ENCODE measurements at places on chromosomes 7 and 10.

- H3K36me3 ChIP-seq = peaks cover 9% of the 10 kb centered on the region
- peaks cover 18% of the 10 kb centered on the region for H3K4me1 ChIP-seq
- no peak for DNase-seq
- H3K27me3 ChIP-seq = no peaks in the 10 kb centered on the region
- H3K27ac ChIP-seq = peak overlapping the region; percentile 16
- no peak overlapping the region for H3K4me3 ChIP-seq
Measured at GRCh38 chr7:55966851-55967250, 2.5 kb downstream of the NIPSNAP2 start.

DNA sequence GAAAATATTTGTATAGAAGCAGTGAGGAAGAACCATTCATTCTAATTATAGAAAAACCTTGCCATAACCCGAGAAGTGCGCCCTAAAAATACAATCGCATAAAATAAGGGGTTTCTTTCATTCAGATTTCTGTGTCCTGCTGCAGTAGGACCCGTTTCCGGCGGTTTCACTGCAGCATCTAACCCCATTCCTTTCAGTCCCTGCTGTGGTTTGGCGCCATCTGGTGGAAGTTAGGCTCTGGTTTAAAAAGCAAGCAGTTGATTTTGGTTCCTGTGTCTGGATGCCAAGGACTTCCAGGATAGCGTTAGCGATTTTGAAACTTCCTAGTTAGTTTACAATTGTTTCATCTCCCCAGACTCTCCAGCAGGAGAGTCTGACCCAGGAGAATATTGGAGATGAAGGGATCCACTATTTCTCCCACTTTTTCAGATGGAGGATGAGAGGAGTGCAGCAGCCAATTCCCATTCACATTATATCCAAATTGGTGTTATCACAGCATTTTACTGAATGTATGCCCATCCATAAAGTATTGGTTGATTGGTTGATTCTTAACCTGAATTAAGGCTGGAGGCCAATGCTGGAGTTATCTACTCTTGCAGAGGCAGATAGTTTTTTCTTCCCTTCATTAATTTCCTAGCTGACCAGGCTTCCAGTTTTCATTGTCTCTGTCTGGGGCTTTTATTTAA, 128.8 kb upstream of the CACNA2D1 start:
- peak; percentile 52 for DNase-seq
- H3K36me3 ChIP-seq = no peaks in the 10 kb centered on the region
- no peak overlapping the region for H3K4me3 ChIP-seq
- no peaks in the 10 kb centered on the region for H3K27me3 ChIP-seq
- no peaks in the 10 kb centered on the region for H3K4me1 ChIP-seq
- H3K27ac ChIP-seq = no peak overlapping the region

- H3K27me3 ChIP-seq = no peaks in the 10 kb centered on the region
- no peak overlapping the region for H3K27ac ChIP-seq
- H3K4me1 ChIP-seq = no peaks in the 10 kb centered on the region
- no peaks in the 10 kb centered on the region for H3K36me3 ChIP-seq
Measured at GRCh38 chr10:4527281-4527970, 298.6 kb upstream of the AKR1E2 start.

GRCh38 chr10:93250010-93250409, 176.3 kb downstream of the CYP26A1 start:
- no peak overlapping the region for H3K27ac ChIP-seq
- no peaks in the 10 kb centered on the region for H3K4me1 ChIP-seq
- no peaks in the 10 kb centered on the region for H3K27me3 ChIP-seq
- no peak overlapping the region for H3K4me3 ChIP-seq
- no peaks in the 10 kb centered on the region for H3K36me3 ChIP-seq

DNA sequence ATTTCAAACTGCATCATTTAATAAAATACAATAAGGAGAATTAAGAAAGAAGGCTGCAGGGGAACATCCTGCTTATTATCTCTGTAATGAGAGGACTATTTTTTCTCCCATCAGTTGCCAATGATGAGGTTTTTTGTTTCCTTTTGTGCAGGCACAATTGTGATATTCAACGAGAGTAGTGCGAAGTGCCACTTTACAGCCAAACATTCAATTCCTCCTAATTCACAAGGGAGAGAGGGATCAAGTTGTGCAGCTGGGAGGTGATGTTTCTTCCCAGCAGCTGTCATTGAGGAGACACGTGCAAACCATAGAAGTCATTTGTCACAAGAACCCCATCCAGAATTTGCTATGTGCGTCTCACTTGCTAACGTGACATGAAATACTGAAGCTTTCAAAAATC, 81.6 kb upstream of the ICA1 start:
- no peak for DNase-seq
- H3K4me3 ChIP-seq = no peak overlapping the region
- no peaks in the 10 kb centered on the region for H3K4me1 ChIP-seq
- no peaks in the 10 kb centered on the region for H3K27me3 ChIP-seq
- H3K27ac ChIP-seq = no peak overlapping the region

- no peaks in the 10 kb centered on the region for H3K36me3 ChIP-seq
- peaks cover 20% of the 10 kb centered on the region for H3K4me1 ChIP-seq
- H3K27me3 ChIP-seq = no peaks in the 10 kb centered on the region
- no peak overlapping the region for H3K27ac ChIP-seq
- peak; percentile 11 for DNase-seq
Measured at GRCh38 chr10:78997635-78998618, 70.8 kb upstream of the ZMIZ1 start.

DNA sequence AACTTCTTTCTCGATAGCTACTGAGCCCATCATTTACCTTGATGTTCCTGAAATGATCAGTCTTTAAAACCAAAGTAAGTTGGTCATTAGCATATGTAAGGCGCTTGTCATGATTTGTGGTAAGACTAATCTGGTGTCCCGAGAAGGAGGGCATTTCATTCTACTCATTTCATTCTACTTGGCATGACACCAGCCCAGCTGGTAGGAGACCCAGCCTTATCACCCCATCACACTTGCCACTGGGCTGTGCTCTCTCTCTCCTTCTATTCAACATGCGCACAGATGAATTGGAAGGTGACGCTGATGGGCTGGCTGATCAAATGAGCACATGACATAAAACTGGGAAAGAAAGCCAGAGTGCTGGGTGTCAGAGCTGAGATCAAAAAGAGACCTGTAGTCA, 65.7 kb downstream of the CRTAC1 start:
- H3K27ac ChIP-seq = no peak overlapping the region
- H3K4me1 ChIP-seq = no peaks in the 10 kb centered on the region
- no peaks in the 10 kb centered on the region for H3K36me3 ChIP-seq
- H3K27me3 ChIP-seq = no peaks in the 10 kb centered on the region
- H3K4me3 ChIP-seq = no peak overlapping the region
- DNase-seq = no peak

DNA sequence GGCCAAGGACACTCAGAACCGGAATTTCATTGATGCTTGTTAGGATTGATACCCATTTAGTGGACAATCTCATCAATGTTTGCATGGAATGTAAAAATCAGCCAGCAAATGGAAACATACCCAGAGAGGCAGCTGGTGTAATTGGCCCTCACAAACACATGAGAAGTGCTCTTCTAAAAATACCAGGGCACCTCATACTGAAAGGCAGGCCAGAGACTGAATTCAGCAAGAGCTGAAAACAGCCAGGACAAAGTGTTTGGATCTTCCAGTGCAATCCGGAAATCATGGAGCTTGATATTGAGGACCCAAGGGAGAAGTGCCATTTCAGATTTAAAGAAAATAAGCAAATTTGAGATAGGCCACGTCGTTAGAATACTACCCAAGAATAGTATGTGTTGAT, 498.6 kb downstream of the GALNT17 start:
- H3K27ac ChIP-seq = no peak overlapping the region
- no peak overlapping the region for H3K4me3 ChIP-seq
- DNase-seq = no peak
- no peaks in the 10 kb centered on the region for H3K36me3 ChIP-seq

- H3K27me3 ChIP-seq = no peaks in the 10 kb centered on the region
- no peaks in the 10 kb centered on the region for H3K4me1 ChIP-seq
- no peak overlapping the region for H3K27ac ChIP-seq
- DNase-seq = no peak
Measured at GRCh38 chr10:104021246-104021645, 54.3 kb downstream of the SLK start.

GRCh38 chr10:130885021-130885655, 426.4 kb downstream of the TCERG1L start:
- no peak for DNase-seq
- H3K4me3 ChIP-seq = no peak overlapping the region
- H3K27me3 ChIP-seq = no peaks in the 10 kb centered on the region
- H3K36me3 ChIP-seq = no peaks in the 10 kb centered on the region
- H3K27ac ChIP-seq = no peak overlapping the region

- no peaks in the 10 kb centered on the region for H3K4me1 ChIP-seq
- no peaks in the 10 kb centered on the region for H3K36me3 ChIP-seq
- H3K27ac ChIP-seq = no peak overlapping the region
- DNase-seq = no peak
Measured at GRCh38 chr10:118771976-118772375, 17.2 kb upstream of the CACUL1 start.

- peaks cover 20% of the 10 kb centered on the region for H3K36me3 ChIP-seq
- H3K27me3 ChIP-seq = no peaks in the 10 kb centered on the region
- no peak overlapping the region for H3K27ac ChIP-seq
- peaks cover 17% of the 10 kb centered on the region for H3K4me1 ChIP-seq
Measured at GRCh38 chr7:28169230-28169629, 11.4 kb downstream of the JAZF1 start.

DNA sequence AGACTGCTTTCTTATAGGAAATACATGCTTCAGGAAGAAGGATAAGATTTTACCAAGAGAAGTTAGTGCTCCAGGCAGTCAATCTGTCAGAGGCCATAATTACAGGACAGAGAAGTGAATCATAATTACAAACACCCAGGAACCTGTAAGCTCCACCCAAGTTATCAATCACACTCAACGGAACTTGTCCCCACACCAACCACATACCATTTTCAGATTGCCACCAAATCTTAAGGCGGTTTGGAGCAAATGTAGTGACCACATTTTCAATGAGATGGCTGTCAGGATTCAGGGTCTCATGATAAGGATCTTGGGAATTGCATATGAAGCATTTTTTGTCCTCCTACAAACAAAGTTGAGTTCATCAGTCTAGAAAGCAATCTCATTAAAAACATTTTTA, 4.8 kb downstream of the LAMB1 start:
- H3K36me3 ChIP-seq = no peaks in the 10 kb centered on the region
- H3K27ac ChIP-seq = no peak overlapping the region
- peaks cover 31% of the 10 kb centered on the region for H3K27me3 ChIP-seq
- DNase-seq = no peak
- H3K4me1 ChIP-seq = peaks cover 20% of the 10 kb centered on the region

DNA sequence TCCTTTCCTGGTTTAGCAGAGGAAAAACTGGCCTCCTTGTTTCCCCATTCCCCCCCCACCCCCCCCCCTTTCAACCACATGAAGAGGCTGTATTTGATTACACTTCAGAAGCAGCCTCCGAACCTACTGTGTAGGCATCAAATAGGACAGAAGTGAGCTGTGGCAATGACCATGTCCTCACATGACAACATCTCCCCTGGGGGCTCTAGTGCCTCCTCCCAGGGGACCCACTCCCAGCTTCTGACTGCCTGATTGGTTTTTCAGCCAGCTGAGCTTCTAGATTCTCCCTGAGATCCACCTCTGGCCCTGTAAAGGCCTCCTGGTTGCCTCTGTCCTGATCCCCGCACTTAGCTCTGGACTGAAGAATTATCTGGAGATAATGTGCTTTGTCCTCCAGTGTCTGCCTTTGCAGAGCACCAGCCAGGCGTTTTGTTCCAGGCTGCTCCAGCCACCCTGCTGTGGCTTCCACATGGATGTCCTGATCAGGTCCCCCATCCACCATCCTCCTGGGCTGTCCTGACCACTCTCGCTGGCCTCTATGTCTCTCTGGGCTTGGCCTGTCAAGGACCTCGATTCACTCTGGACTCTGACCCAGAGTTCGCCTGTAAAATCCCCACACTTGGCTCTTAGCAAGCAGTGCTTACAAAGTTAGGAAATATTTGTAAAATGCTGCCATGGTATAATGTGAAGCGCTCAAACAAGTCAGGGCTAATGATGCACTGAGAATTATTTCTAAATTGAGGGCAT, 42.4 kb upstream of the TOMM7 start:
- H3K4me1 ChIP-seq = peaks cover 2% of the 10 kb centered on the region
- no peak for DNase-seq
- no peaks in the 10 kb centered on the region for H3K27me3 ChIP-seq
- H3K36me3 ChIP-seq = no peaks in the 10 kb centered on the region
- no peak overlapping the region for H3K27ac ChIP-seq

DNA sequence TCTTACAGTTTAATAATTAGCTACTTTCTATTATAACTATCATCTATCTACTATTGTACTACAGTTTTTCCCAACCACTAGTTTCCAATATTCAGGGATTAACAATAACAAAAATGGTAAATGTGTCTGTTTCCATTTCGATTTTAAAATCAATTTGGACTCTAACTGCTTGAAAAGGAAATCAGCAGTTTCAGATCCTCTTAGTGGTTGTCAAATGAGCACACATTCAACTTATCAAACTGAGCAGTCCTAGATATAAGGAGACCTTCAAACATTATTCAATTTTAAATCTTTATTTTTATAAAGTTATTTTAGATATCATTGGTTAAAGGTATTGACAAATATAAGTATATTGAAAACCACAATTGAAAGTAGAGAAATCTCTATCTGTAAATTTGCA, 46.8 kb upstream of the CD36 start:
- peak; percentile 16 for DNase-seq
- no peaks in the 10 kb centered on the region for H3K36me3 ChIP-seq
- H3K27ac ChIP-seq = no peak overlapping the region
- no peak overlapping the region for H3K4me3 ChIP-seq
- peaks cover 7% of the 10 kb centered on the region for H3K4me1 ChIP-seq

DNA sequence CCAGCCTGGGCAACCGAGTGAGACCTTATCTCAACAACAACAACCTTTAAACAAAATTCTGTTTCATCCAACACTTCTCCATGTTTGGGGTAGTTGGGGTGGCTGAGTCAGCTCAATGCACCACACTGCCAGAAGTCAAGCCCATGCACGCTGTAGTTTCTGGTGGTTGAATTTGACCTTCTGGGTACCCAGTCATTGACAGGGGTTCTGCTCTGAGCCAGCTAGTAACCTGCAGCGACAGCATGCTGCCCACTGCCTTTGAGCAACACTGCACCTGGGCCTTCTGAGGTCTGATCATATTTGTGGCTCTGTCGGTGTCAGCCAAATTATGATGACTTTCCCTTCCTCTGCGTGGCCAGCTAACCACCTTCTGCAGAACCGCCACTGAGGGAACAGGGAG, 84.6 kb upstream of the ZNF438 start:
- no peaks in the 10 kb centered on the region for H3K27me3 ChIP-seq
- H3K4me1 ChIP-seq = no peaks in the 10 kb centered on the region
- H3K4me3 ChIP-seq = no peak overlapping the region
- no peak for DNase-seq
- no peak overlapping the region for H3K27ac ChIP-seq
- H3K36me3 ChIP-seq = no peaks in the 10 kb centered on the region

- H3K36me3 ChIP-seq = no peaks in the 10 kb centered on the region
- peaks cover 5% of the 10 kb centered on the region for H3K4me1 ChIP-seq
- no peak for DNase-seq
- H3K27me3 ChIP-seq = no peaks in the 10 kb centered on the region
- no peak overlapping the region for H3K4me3 ChIP-seq
Measured at GRCh38 chr10:109982812-109983211, 25.0 kb upstream of the ADD3 start.

DNA sequence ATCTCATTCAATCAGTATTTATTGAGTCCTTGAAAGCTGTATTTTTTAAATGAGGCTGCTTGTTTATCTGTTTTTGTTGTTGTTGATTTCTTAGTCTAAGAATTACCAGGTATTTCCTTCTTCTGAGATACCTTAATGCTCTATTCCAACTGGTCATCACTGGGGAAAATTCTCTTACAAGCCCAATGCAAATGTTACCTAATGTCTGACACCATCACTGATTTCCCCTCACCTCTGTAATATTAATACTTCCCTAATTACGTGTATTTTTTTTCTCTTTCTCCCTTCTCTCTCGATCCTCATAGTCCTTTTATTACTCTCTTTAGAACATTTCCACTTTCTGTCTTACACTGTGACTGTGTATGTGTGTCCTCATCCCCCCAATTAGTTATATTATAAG, 13.9 kb downstream of the HDAC9 start:
- no peak for DNase-seq
- no peak overlapping the region for H3K4me3 ChIP-seq
- H3K27ac ChIP-seq = peak overlapping the region; percentile 71
- peaks cover 6% of the 10 kb centered on the region for H3K4me1 ChIP-seq
